IPS-NIHi11 (cell line): ENCODE measurements at places on chromosomes 4 and X.
A peak's percentile ranks its signal among the peaks of the same experiment; 100 is the strongest.

- no peak for DNase-seq
These were observed 1.7 kb downstream of the SAT1 start for GRCh38 chrX:23784470-23785331.

DNA sequence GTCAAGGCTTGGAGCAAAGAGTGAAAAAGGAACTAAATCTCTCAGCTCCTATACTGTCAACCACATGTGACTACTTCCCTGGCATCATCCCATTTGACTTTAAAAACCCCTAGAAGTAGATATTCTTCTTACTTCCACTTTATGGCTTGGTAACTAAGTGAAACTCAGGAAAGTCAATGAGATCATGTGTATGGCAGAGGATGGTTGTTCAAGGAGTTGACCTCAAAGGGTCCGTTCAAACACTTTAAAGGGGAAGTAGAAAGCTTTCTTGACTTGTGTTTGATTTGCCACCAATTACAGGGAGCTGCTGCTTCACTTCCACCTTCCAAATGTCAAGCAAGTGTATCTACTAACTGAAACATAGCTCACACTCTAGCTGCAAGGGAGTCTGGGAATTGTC is 187.2 kb downstream of the RAB28 start:
- DNase-seq, result no peak

GRCh38 chr4:48015216-48015615 is 1.3 kb downstream of the CNGA1 start:
- no peak for DNase-seq

GRCh38 chr4:141090473-141090872 is 42.8 kb downstream of the RNF150 start:
- DNase-seq, result no peak

- no peak for DNase-seq
These were observed 9.5 kb downstream of the EPGN start for GRCh38 chr4:74317616-74318246.

GRCh38 chrX:107025545-107025944 is 25.5 kb upstream of the MORC4 start:
- DNase-seq, result peak; percentile 17
